IMR-90 (cell line): ENCODE measurements at places on chromosomes 12 and 14. TPM values are rescaled to one million over a fixed set of nuclear protein-coding genes. Genes with fewer than 3 reads are reported as not detected.

DNA sequence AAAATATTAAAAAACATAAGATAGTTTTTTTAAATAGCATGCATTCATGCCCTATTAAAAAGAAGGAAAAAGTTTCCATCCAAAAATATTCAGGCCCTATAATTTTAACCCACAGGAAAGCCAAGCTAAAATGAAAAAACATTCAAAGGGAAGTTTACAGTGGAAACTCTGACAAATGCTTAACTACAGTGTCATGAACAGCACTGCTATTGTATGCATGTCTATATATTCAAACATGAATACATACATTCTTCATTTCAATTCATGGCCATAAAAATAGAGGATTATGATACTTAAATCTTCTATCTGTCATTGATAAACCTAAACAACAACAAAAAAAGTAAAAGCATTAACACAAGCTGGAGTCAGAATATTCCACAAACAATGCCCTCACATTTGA is 67.4 kb downstream of the PPP2R5E start:
- no peak overlapping the region for H3K4me3 ChIP-seq
- no peaks in the 10 kb centered on the region for H3K36me3 ChIP-seq
- peaks cover 16% of the 10 kb centered on the region for H3K4me1 ChIP-seq
- H3K27ac ChIP-seq: no peak overlapping the region

GRCh38 chr14:33794791-33795305 is 156.0 kb downstream of the EGLN3 start:
- no peaks in the 10 kb centered on the region for H3K4me1 ChIP-seq
- H3K36me3 ChIP-seq: no peaks in the 10 kb centered on the region
- H3K27me3 ChIP-seq: peaks cover 6% of the 10 kb centered on the region
- no peak overlapping the region for H3K27ac ChIP-seq
- no peak for DNase-seq

DNA sequence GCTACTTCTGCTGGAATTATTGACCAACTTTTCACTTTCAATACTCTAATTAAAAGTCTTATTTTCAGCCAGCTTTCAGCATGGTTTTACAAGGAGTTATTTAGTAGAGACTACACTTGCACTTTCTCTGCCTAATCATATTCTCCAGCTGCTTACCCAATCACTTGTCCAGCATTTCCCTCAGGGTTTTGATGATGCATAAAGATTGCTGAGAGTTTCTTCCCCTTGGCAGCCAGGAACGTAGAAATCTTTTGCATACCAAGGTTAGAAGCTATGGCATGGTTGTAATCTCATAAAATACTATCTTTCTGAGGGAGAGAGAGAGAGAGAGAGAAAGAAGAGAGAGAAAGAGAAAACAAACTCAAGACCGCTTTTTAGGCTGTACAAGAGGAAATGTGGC is 10.8 kb downstream of the OR4Q3 start:
- H3K27me3 ChIP-seq: no peaks in the 10 kb centered on the region
- H3K27ac ChIP-seq: no peak overlapping the region
- H3K36me3 ChIP-seq: no peaks in the 10 kb centered on the region

DNA sequence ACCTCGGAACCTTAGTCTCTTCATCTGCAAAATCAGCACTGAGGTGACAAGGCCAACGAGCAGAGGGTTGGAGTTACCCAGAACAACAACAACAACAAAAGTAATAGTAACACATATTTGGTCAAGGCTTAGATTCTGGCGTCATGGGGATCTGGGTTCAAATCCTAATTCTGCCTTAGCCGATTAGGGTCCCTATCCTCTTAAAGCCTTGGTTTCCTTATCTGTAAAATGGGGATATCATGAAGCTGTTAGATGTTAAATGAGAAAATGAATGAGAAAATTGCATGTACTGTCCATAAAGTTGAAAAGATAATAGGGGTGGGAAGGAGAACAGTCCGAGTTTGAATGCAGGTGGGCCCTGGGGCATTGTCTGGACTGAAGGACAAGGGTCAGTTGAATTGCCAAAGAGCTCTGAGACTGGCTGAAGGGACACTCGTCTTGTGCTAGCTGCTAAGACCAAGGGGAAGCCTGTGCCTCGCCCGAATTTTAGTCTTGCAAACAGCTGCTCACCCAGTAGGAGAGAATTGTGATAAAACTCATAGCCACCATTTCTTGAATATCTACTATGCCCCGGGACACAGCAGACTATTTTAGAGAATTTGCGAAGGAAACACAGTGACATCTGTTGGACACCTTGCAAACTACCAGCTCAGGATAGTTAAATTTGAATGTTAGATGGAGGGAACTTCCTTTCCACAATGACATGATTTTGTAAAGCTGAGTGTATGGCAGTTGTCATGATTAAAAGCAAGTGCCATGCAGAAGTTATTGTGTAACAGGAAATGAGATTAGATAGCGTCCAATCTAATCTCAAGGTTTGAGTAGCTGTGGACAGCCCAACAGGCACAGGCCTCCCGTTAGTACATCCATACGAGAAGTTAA is 6.8 kb upstream of the HNF1A start:
- H3K4me3 ChIP-seq: no peak overlapping the region
- H3K36me3 ChIP-seq: no peaks in the 10 kb centered on the region
- H3K4me1 ChIP-seq: no peaks in the 10 kb centered on the region
- H3K27ac ChIP-seq: no peak overlapping the region
- peaks cover 14% of the 10 kb centered on the region; the same call in 1 of the 2 replicates for H3K27me3 ChIP-seq
- peak; percentile 63 for DNase-seq

DNA sequence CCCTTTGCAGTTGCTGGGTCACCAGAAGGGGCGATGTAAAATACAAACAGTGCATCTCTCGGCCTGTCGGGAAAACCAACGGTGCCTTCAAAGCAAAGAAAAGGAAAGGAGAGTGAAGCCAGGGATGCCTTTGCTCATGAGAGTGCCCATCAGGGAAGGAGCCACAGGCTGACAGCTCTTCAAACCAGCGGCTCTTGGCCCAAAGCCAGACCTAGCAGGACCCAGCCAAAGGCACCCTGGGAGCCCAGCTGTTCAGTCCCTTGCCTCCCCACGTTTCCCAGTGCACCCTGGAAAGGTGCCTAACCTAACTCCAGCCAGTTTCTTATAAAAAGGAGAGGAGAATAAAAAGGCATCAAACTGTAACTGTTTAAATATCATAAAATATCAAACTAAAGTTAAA is 29.2 kb downstream of the PRMT8 start:
- no peak for DNase-seq
- H3K36me3 ChIP-seq: no peaks in the 10 kb centered on the region
- no peak overlapping the region for H3K27ac ChIP-seq

DNA sequence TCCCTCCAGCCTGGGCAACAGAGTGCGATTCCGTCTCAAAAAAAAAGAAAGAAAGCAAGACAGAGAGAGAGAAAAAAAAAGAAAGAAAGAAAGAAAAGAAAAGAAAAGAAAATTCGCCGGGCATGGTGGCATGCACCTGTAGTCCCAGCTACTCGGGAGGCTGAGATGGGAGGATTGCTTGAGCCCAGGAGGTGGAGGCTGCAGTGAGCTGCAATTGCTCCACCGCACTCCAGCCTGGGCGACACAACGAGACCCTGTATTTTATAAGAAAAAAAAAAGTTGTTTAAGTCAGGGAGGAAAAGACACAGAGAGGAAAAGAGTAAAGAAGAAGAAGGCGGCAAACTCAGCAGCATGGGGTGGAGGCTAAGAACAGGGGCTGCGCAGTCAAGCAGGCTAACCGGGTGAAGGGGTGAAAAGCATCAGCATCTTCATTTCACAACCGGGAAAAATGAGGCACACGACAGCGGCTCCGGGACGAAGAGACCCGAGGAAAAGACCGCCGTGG is 557 bp upstream of the FICD start:
- H3K36me3 ChIP-seq: peaks cover 19% of the 10 kb centered on the region
- H3K27ac ChIP-seq: no peak overlapping the region
- no peak for DNase-seq

DNA sequence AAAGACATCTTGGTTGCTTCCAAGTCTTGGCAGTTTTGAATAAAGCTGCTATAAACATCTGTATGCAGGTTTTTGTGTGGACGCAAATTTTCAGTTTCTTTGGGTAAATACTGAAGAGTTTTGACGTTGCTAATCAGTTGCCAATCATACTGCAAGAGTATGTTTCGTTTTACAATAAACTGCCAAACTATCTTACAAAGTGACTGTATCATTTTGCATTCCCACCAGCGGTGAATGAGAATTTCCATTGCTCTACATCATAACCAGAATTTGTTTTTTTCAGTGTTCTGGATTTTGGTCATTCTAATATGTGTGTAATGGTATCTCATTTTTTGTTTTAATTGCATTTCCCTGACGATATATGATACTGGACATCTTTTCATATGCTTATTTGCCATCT is 190.8 kb upstream of the PARP11 start:
- no peaks in the 10 kb centered on the region for H3K36me3 ChIP-seq
- H3K4me1 ChIP-seq: no peaks in the 10 kb centered on the region
- no peak overlapping the region for H3K27ac ChIP-seq
- no peak for DNase-seq
- no peak overlapping the region for H3K4me3 ChIP-seq

DNA sequence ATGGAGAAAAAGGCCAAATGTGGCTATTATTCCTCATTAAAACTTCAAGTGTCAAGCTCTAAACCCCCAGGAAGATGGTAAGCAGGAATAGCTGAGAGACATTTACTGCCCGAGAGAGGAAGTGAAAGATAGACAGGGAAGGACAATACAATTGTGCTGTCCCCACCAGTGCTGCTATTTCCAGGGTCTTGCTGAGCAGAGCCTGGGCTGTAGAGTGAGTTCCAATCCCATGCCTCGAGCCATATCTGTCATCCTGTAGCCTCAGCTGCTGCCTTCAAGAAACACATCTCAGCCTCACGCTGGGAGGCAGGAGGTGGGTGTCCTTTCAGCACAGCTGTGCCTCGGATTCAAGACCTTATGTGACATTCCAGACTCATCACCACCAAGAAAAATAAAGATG is 114.0 kb downstream of the RPAP3 start:
- no peak for DNase-seq
- no peak overlapping the region for H3K4me3 ChIP-seq
- H3K27me3 ChIP-seq: peaks cover 4% of the 10 kb centered on the region; the same call in 1 of the 2 replicates
- no peak overlapping the region for H3K27ac ChIP-seq
- H3K36me3 ChIP-seq: no peaks in the 10 kb centered on the region

DNA sequence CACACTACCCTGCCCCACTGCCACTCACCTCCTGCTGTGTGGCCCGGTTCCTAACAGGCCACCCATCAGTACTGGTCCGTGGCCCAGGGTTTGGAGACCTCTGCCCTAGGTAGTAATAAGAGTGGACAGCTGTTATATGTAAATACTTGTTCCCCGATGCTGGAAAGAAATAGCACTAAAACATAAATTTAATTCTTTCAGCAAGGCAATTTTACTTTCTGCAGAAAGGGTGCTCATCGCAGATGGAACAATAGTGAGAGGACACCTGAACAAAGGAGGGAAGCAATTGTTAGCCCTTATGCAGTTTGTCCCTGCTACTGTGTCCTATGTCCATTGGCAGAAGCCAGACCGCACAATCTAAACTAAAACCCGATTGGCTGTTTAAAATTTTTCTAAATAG is 5.9 kb upstream of the CYP46A1 start:
- no peaks in the 10 kb centered on the region for H3K36me3 ChIP-seq
- no peak overlapping the region for H3K27ac ChIP-seq
- no peak overlapping the region for H3K4me3 ChIP-seq
- peaks cover 5% of the 10 kb centered on the region for H3K4me1 ChIP-seq
- DNase-seq: no peak
- peaks cover 19% of the 10 kb centered on the region for H3K27me3 ChIP-seq

DNA sequence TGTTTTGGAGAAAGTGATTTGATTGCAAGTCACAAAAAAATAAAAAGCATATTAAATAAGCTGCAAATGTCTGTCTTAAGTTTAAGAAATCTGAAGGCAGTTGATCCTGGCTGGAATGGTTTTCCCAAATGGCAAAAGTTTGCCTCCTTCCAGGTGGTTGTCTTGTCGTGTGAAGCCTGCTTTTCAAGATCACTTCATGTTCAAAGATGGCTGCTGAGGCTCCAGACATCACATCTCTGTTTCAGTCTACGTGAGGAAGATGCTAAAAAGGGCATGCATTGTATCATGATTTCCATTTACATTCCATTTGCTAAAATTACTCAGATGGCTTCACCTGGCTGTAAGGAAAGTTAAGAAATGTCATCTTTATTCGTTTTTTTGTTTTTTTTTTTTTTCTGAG is 31.6 kb upstream of the HMGA2 start:
- H3K27ac ChIP-seq: no peak overlapping the region
- no peak for DNase-seq
- H3K27me3 ChIP-seq: no peaks in the 10 kb centered on the region

GRCh38 chr14:64817631-64818030 is 62.1 kb downstream of the SPTB start:
- no peak for DNase-seq
- no peaks in the 10 kb centered on the region for H3K36me3 ChIP-seq
- H3K27me3 ChIP-seq: peaks cover 63% of the 10 kb centered on the region
- H3K27ac ChIP-seq: no peak overlapping the region
- no peak overlapping the region for H3K4me3 ChIP-seq

- H3K36me3 ChIP-seq: no peaks in the 10 kb centered on the region
- H3K4me1 ChIP-seq: no peaks in the 10 kb centered on the region
These were observed 8.1 kb downstream of the BCL7A start for GRCh38 chr12:122029620-122030423.

- H3K27me3 ChIP-seq: peaks cover 6% of the 10 kb centered on the region
- H3K4me1 ChIP-seq: no peaks in the 10 kb centered on the region
- no peak overlapping the region for H3K4me3 ChIP-seq
- DNase-seq: no peak
These were observed 46.6 kb upstream of the HELB start for GRCh38 chr12:66255737-66256136.

- H3K27me3 ChIP-seq: peaks cover 71% of the 10 kb centered on the region
- DNase-seq: no peak
- no peak overlapping the region for H3K27ac ChIP-seq
- H3K4me1 ChIP-seq: no peaks in the 10 kb centered on the region
These were observed 12.8 kb downstream of the CCDC177 start for GRCh38 chr14:69561893-69562292.

GRCh38 chr12:75170640-75171185 is 38.9 kb downstream of the KCNC2 start:
- H3K4me1 ChIP-seq: no peaks in the 10 kb centered on the region
- DNase-seq: no peak
- no peaks in the 10 kb centered on the region; the same call in 1 of the 2 replicates for H3K27me3 ChIP-seq
- no peak overlapping the region for H3K27ac ChIP-seq
- no peaks in the 10 kb centered on the region for H3K36me3 ChIP-seq

- peaks cover 5% of the 10 kb centered on the region; the same call in 1 of the 2 replicates for H3K4me1 ChIP-seq
- H3K27me3 ChIP-seq: no peaks in the 10 kb centered on the region
- no peak for DNase-seq
- no peak overlapping the region for H3K27ac ChIP-seq
These were observed 12.1 kb upstream of the IFI27 start for GRCh38 chr14:94098326-94098992.

The PYM1 gene
- total RNA-seq: 25.6 and 27.8 TPM in 2 replicates

The KRT2 gene
- not detected in 2 replicates for total RNA-seq

The HOXC5 gene
- not detected in 2 replicates for total RNA-seq

The CCDC59 gene
- 8.4 and 27.2 TPM in 2 replicates for total RNA-seq

The GALNT8 gene
- total RNA-seq: not detected in 2 replicates

The SYT1 gene
- total RNA-seq: 3.0 and 4.2 TPM in 2 replicates
